HT1080 (cell line): ENCODE measurements at places on chromosomes 2 and 18. TPM values are rescaled to one million over a fixed set of nuclear protein-coding genes. Genes with fewer than 3 reads are reported as not detected.

The MARCO gene
- 0.32 TPM in 1 of 2 replicates, not detected in the other for total RNA-seq

The ABCG8 gene
- not detected in 2 replicates for total RNA-seq

The RAX gene
- not detected in 2 replicates for total RNA-seq

The CD207 gene
- not detected in 2 replicates for total RNA-seq

The IL1R1 gene
- total RNA-seq = 0.40 and 0.43 TPM in 2 replicates
